ENCODE measurements at places on chromosomes 12 and 14.
A peak's percentile ranks its signal among the peaks of the same experiment; 100 is the strongest.

GRCh38 chr12:69007101-69007854 is 74.3 kb upstream of the CPM start:
- peak; percentile 33 for DNase-seq

DNA sequence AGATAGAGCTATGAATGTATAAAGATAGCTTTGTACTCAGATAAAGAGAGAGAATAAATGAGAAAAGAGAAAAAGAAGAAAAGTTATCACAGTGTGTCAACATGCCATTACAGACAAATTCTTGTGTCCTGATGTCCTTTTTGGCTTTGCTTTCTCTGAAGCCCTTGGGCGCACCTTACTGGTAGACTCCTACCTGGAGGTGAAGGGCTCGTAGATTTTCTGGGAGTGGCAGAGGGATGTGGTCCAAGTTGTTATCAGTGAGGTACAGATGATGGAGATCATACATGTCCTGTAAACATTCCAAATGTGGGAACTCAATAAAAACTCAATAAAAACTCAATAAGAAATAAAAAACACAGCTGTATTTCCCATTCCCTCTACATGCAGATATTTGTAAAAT is 14.9 kb upstream of the CCER1 start:
- no peak for DNase-seq

DNA sequence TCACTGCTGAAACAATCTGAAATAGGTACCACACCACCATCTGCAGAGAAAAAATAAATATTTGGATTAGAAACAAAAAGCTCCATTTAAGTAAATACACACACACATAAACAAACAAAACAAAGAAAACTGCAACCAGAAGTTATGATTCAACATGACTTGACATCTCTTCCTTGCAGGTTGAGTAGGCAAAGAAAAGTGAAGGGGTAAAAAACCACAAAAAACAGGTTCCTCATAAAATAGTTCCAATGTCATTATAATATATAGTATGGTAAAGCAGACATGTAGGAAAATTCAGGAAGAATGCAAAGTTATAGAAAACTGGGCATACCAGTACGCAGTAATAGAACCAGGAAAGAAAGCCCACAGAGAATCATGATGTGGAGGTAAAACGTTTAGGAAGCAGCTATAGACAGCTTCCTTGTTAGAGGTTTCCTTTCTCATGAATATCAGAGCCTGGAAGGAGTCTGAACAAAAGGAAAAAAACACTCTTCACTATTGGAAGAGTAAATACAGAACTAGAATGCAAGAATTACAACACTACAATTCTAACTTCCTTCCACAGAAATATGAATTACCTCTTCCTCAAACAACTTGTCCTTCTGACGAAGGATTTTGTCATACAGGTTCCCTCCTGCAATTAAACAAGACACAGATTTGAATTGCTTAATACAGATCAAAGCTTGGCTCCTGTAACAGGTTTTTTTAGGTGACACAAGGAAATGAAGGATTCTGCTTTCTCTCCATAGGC is 6.1 kb downstream of the NEK9 start:
- no peak for DNase-seq

- DNase-seq: no peak
Observed at GRCh38 chr12:87491089-87491488, 538.1 kb downstream of the C12orf50 start.

- DNase-seq: no peak
Observed at GRCh38 chr14:51716610-51717009, 64.9 kb downstream of the FRMD6 start.

DNA sequence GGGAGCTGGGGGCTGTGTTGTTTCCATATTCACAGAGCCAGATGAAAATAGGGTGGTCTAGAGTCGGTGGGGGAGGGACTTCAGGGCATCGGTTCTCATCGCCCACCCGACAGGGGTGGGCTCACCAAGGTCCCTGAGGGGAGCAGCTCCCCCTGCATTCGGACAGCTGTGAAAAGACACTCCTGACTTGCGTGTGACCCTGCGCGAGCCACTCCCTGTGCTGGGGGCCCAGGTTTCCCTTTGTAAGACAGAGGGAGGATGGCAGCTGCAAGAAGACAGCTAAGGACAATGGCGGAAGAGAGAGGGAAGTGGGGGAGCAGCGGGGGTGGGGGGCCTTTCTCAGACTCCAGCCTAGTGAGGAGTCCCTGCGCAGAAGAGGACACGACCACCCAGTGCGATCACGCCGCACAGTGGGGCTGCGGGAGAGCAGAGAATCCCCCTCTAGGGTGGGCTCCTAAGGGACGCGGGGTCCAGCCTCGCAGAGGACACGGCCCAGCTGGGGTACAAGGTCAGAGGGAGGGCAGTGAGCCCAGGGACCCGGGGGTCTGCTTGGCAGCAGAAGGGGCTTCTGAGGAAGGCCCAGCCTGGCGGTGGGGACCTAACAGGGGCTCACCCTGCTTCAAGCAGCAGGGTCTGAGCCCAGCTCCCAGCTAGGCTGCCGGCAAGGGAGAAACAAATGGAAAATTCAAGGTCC is 326.9 kb upstream of the DIO3 start:
- DNase-seq: no peak

GRCh38 chr12:86148612-86149011 is 107.6 kb downstream of the MGAT4C start:
- no peak for DNase-seq

- DNase-seq: no peak
Observed at GRCh38 chr14:104136472-104137296, 1.7 kb upstream of the KIF26A start.

GRCh38 chr12:25979563-25979962 is 21.1 kb downstream of the RASSF8 start:
- DNase-seq: no peak

DNA sequence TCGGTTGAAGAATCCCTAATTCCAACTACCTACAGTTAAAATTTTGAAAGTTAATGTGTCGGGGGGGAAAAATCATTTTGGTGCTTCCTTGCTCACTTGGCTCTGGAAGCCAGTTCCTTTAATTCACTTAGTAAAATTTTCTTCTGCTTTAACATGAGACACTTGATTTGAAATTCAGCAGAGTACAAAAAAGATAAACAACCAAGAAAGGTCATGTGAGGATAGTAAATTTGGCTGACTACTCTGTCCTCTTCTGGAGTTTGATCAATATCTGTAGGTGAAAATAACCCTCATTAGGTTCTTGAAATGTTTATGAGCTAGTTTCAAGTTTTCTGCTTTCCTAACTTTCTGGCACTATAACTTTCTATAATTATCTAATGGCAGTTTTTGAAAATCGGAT is 43.4 kb downstream of the KCNJ8 start:
- no peak for DNase-seq

GRCh38 chr12:42498549-42499247 is 90.8 kb downstream of the PRICKLE1 start:
- no peak for DNase-seq

DNA sequence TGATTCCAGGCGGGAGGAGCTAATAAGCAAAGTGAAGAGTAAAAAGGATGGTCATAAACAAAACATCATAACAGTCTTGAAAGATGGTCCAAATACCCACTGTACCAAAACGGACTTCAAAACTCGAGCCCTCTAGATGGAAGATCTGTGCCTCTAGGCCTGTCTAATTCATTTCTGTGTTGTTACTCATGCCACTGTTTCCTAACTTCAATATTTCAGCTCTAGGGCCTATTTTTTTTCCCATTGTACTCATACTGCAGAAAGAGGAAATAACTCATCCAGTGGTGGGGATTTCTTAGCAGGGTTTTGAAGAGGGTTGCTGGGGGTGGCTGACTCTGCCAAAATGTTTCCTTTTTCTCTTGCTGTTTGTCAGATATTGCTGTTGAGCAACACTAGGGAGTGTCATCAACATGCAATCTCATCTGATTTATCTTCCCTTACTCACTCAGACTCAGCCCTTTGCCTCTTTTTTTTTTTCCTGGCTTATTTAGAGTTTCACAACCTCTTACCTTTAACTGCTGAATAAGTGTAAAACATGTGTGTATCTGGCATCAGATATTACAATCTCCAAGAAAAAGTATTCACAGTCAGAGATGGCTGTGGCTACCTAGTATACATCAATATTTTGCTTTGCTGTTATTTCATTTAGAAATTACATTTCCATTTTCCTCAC is 189.6 kb downstream of the DUSP6 start:
- no peak for DNase-seq

- peak; percentile 84 for DNase-seq
Observed at GRCh38 chr14:90697577-90698206, 118.5 kb downstream of the TTC7B start.

DNA sequence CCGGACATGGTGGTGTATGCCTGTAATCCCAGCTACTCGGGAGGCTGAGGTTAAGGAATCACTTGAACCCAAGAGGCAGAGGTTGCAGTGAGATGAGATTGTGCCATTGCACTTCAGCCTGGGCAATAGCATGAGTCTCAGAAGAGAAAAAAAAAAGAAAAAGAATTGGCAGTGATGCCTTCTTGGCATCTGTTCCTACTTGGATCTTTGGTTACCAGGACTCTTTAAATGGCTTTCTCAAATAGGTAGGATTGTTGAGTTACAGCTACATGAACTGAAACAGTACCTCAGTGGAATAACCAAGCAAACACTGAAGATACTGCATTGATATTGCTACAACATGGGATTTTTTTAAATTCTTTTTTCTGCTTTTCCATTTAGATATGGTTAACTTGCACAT is 136.8 kb downstream of the SAMD4A start:
- no peak for DNase-seq

DNA sequence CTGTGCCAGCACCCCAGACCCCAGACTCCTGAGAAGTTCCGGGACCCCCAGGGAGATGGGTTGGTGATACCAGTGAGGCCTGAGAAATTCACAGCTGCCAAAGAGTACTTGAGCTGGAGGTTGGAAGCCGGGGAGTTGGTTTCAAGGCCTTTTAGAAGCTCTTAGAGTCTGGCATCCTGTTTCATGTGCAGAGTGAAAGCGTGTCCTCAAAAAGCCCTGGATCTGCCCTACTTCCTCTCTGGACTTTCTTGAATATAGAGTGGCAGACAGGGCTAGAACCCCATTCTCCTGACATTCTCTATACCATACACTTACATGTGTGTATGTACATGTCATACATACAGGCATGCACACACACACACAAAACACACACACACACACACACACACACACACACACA is 31.3 kb upstream of the PPM1A start:
- DNase-seq: no peak

All from NCI-H1092 (cell line).